CD4-positive, alpha-beta T cell treated with Interleukin-6 at 100 ng/mL for 8 hours (primary cell): ENCODE measurements at places on chromosomes 6 and 20.

DNA sequence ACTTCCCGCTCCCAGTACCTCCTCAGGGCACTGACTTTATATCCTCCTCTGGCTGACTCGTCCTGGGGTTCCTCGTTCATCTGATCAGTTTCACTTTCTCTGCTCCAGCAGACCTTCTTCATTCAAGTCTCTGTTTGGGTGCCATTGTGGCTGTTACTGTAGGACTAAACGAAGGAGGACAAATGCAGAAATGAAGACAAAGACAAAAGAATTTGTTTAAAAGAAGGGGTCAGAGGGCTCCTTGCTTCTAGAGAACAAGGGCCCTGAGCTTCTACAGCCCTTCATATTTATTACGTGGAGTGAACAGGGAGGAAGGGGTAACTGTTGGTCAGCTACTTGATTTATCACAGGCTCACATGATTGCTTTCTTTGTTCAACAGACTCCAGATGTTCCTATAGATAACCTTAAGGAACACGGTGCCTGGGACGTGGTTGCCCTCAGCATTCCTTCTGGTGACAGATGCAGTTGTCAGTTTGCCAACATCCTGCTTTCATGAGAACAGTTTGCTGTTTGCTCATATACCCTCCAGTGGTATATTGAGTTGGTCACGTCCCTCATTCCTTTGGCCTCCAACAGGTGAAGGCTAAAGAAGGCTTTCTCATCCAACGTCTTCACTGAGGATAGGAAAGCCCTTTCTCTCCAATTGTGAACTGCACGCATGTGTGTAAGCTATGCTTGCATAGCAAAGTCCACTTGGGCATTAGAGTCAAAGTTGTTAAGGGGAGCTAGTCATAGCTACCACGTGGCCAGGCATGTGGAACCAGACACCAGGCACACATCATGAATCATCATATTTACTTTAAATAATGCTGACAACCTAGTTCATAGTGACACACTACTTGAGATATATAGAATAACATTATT is 69.1 kb upstream of the BTN3A2 start:
- DNase-seq = no peak

GRCh38 chr6:45351667-45352066 is 23.5 kb downstream of the RUNX2 start:
- no peak for DNase-seq

- no peak for DNase-seq
These were observed 85.9 kb upstream of the HMGCLL1 start for GRCh38 chr6:55664591-55665587.

DNA sequence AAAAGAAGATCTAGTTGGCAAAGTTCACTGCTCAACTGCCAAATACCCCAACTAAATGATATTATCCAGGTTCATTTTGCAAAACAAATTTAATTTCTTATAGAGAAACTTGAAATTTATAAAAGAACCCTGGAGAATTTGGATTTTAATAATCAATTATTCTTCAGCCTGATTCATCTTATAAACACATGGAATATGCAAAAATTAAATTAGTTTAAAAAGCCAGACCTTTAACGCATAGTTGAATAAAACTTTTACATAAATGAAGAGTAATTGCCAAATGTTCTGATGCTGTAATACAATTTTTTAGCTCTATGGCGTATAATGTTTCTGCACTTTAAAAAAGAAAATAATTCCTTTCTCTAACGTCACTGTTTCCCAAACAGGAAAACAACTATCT is 33.2 kb upstream of the ANKRD60 start:
- no peak for DNase-seq

GRCh38 chr6:20020526-20020925 is 183.4 kb downstream of the ID4 start:
- no peak for DNase-seq

- no peak for DNase-seq
These were observed 148.5 kb downstream of the ELOVL4 start for GRCh38 chr6:79798841-79799240.

GRCh38 chr6:7911345-7911725 is 747 bp upstream of the TXNDC5 start:
- DNase-seq = no peak

DNA sequence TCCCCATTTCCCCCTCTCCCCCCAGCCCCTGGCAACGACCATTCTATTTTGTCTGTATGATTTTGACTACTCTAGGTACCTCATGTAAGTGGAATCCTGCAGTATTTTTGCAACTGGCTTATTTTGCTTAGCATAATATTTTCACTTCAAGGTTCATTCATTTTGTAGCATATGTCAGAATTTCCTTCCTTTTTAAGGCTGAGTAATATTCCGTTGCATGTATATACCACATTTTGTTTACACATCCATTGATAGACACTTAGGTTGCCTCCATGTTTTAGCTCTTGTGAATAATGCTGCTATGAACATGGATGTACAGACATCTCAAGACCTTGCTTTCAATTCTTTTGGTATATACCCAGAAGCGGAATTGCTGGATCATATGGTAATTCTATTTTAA is 1.4 kb upstream of the UQCC2 start:
- DNase-seq = no peak

DNA sequence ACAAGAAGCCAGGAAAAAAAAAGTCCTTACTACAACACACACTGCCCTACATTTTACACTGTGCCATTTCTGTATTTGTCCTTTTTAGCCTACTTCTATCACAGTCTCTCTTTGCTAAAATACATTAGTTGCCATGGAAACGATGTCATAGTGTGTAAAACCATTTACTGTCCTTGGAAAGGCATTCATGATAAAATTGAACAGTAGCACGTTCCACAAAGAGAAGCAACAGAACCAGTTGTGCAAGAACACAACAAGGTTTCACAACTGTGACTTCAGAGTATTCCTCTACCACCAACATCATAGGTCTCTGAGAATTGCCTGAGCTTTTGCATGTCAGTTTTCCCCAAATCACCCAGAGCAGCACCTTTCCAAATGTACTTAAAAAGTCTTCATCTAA is 20.5 kb downstream of the FYN start:
- DNase-seq = no peak

GRCh38 chr20:385448-385847 is 4.9 kb downstream of the TRIB3 start:
- no peak for DNase-seq

- DNase-seq = no peak
These were observed 40.2 kb downstream of the FOXP4 start for GRCh38 chr6:41586252-41587007.

DNA sequence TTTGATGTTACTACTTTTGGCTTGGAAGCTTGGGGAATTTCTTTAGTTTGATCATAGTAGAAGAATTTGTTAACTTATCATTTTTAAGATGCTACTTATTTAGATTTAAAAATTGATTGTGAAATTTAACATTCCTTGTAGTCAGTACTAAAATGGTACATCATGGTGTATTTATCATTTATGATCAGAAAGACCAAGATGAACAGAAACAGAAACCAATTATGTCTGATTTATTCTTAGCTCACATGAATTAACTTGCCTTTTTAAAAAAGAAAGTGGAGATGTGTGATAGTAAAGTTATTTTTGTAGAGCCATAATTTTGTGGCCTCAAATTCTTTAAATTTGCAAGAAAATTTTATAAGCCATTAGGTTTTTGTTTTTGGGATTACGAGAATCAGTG is 77.6 kb downstream of the LIN28B start:
- no peak for DNase-seq

GRCh38 chr20:63325554-63326313 is 32.7 kb downstream of the COL20A1 start:
- DNase-seq = no peak

DNA sequence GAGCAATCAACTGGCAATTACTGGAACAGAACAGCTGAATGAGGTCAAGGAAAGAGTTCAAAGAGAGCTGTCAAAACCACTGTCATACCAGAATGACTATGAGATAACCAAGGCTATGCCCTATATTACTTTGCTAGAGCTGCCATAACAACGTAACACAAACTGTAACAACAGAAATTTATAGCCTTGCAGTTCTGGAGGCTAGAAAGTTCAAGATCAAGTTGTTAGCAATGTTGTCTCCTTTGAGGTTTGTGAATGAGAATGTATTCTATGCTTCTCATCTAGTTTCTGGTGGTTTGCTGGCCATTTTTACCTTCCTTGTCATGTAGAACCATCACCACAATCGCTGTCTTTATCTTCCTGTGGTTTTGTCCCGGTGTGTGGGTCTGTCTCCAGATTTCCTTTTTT is 1323.0 kb upstream of the GJE1 start:
- DNase-seq = no peak

DNA sequence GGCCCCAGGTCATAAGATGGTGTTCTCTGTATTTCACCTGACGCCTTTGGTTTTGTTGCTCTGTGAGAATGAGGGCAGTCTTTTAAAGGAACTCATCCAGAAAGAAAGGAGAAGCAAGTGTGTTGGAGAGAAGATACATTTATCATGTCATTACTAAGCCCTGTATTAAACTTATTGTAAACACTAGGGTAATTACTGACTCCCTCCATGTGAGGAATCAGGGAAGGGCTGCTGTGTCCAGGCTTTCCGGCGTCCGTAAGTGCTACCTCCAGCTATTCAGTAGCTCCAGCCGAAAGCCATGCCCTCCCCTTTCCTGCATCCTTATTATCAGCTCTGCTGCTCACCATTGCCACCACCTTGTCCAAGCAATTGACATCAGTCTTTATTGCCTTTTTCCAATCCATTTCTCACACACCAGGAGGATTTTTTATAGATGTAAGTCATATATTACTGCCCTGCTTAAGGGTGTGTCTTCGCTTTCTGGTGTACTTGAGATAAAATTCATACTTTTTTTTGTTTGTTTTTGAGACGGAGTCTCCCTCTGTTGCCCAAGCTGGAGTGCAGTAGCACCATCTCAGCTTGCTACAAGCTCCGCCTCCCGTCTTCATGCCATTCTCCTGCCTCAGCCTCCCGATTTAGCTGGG is 94.7 kb downstream of the RPP40 start:
- no peak for DNase-seq

- DNase-seq = no peak
These were observed 172.4 kb downstream of the TBC1D32 start for GRCh38 chr6:121161886-121162285.

GRCh38 chr20:25017257-25017803 is 24.8 kb upstream of the APMAP start:
- no peak for DNase-seq

DNA sequence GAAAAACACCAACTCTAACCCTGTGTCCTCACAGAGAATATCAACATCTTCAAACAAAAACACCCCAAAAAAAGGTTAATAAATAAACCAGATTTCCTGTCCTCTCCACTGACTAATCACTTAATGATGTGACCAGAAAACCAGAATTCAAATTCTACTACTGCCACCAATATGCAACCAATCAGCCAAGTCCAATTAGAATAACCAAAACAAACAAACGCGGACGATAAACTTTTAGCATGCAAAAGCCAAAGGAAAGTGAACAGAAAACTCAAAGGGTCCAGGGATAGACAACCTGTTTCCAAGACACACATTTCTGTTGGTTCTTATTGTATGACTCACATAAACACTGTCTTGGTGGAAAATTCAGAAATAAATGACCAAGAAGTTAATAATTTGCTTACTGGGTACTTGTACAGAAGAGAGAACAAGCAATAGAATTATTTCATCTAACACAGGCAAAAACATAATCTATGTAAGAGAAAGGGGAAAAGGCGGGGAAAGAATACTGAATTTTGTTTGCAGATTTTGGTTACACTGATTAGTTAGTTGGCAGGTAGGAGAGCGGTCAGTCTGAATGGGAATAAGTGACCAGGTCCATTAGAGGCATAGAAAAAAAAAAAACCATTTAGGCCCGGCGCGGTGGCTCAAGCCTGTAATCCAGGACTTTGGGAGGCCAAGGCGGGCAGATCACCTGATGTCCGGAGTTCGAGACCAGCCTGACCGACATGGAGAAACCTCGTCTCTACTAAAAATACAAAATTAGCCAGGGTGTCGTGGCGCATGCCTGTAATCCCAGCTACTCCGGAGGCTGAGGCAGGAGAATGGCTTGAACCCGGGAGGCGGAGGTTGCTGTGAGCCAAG is 34.1 kb downstream of the HFE start:
- no peak for DNase-seq

DNA sequence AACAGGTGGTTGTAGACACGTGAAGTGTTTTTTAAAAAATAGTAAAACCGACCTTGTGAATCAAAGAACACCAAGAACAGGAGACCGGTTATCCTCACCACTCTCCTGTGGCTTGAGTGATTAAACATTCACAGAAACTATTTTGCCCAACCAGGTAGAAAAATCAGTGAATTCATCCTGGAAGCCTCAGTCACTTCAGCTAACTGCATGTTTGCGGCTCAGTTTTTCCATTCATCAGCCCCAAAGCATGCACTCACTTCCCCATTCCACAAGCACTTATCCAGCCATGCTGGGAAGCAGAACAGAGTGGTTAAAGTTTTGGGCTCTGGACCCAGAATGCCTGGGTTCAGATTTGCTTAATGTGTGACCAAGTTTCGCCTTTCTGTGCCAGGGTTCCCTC is 2.4 kb downstream of the LRRN4 start:
- DNase-seq = no peak

DNA sequence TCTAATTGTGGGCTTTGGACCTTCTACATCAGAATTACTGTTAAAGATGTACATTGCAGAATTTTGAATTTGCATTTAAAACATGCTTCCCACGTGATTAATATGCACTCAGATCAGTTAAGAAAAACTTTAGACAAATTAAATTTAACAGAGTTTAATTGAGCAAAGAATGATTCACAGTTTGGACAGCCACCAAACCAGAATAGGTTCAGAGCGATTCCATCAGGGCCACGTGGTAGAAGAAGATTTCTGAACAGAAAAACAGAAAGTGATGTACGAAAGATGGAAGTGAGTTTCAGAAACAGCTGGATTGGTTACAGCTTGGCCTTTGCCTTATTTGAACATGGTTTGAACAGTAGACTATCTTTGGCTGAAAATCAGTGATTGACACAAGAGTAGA is 704.2 kb upstream of the MAP3K7 start:
- DNase-seq = no peak

- no peak for DNase-seq
These were observed 25.2 kb downstream of the PACSIN1 start for GRCh38 chr6:34491091-34491430.

DNA sequence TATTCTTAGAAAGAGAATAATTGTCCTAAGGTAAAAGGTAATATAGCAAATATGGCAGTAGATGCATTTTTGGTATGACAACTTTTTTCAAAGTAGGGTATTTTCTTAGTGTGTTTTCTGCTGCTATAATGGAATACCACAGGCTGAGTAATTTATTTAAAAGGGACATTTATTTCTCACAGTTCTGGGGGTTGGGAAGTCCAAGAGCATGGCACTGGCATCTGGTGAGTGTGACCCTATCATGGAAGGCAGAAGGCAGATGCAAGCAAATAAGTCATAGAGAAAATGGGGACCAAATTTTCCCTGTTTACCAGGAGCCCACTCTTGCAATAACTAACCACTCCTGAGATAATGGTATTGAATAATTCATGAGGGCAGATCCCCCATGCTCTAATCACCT is 922.5 kb upstream of the MAN1A1 start:
- DNase-seq = no peak

GRCh38 chr20:12883507-12883885 is 125.3 kb upstream of the SPTLC3 start:
- DNase-seq = no peak
